ENCODE measurements at places on chromosomes 4 and X. TPM values are rescaled to one million over a fixed set of nuclear protein-coding genes. Genes with fewer than 3 reads are reported as not detected.

DNA sequence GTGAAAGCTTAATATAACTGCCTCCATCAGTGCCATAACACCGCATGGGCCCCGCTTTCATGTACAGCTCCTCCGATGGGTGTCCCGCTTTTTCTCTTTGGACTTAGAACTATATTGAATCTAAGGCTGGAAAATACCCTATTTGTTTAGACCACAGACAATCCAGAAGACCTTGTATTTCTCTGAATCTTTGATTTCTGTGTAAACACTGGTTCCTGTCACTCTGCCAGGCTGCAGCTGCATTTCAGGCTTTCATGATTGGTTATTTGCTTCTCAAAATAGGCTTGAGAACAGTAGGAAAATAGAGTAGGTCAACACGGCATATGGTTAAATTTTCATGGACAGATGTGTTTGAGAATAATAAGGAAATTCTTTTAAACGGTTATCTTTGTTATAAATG is 80.0 kb downstream of the NWD2 start:
- DNase-seq = no peak

ARSD gene
- 16.0 TPM for total RNA-seq

GRCh38 chr4:171025343-171025742 is 787.9 kb upstream of the GALNTL6 start:
- no peak for DNase-seq

DNA sequence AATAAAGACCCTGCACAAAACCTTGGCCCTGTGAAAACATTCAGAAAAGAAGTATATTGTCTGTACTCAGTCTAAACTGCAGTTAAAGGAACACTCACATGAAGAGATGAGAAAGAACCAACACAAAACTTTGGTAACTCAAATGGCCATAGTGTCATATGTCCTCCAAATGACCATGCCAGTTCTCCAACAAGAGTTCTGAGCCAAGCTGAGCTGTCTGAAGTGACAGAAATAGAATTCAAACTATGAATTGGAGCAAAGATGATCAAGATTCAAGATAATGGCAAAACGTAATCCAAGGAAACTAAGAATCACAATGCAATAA is 739.3 kb upstream of the NDST4 start:
- no peak for DNase-seq

GRCh38 chr4:72994670-72995069 is 74.8 kb downstream of the COX18 start:
- no peak for DNase-seq

- DNase-seq = no peak
Measured at GRCh38 chrX:105765691-105766090, 56.6 kb upstream of the NRK start.

- DNase-seq = no peak
Measured at GRCh38 chrX:118038614-118039365, 77.8 kb downstream of the KLHL13 start.

- DNase-seq = no peak
Measured at GRCh38 chr4:82748810-82749470, 49.7 kb downstream of the SCD5 start.

WDFY3 gene
- total RNA-seq = 179 TPM

CXCL1 gene
- total RNA-seq = 1.9 TPM

IGSF1 gene
- total RNA-seq = 9.3 TPM

DNA sequence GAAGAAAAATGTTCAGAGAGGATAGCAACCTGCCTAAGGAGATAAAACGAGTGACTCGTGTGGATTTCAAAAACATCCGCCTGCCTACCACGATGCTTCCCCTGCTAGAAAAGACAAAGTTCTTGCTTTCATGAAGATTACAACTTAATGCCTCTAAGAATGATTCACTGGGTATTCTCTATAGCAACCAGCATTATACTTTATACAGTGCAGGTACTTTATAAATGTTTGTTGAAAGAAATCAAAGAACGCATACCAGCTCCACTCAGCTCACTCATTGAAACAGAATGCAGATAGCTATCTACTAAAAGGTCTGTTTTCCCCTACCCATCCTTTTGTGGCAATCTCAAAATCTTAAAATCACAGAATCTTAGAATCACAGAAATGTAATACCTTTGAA is 33.7 kb downstream of the GASK1B start:
- no peak for DNase-seq

GRIPAP1 gene
- total RNA-seq = 30.0 TPM

HSFX2 gene
- total RNA-seq = 1.2 TPM

DNA sequence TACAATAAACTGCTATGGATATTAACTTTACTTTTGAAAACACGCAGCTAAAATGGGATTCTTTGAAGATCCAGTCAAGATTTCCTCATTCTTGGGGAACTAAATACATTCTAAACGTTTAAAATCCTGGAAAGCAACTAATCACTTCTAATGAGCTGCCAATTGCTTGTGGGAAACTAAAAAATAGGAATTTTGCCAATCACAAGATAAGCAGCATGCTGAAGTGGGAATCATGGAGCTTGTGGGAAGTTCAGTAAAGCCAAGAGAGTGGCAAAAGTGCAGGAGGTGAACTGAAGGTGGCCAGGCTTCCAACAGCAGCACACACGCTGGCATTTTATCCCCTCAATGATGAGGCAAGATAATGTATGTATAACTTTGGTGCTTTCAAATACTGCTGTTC is 133.0 kb downstream of the GPC3 start:
- DNase-seq = no peak

DNA sequence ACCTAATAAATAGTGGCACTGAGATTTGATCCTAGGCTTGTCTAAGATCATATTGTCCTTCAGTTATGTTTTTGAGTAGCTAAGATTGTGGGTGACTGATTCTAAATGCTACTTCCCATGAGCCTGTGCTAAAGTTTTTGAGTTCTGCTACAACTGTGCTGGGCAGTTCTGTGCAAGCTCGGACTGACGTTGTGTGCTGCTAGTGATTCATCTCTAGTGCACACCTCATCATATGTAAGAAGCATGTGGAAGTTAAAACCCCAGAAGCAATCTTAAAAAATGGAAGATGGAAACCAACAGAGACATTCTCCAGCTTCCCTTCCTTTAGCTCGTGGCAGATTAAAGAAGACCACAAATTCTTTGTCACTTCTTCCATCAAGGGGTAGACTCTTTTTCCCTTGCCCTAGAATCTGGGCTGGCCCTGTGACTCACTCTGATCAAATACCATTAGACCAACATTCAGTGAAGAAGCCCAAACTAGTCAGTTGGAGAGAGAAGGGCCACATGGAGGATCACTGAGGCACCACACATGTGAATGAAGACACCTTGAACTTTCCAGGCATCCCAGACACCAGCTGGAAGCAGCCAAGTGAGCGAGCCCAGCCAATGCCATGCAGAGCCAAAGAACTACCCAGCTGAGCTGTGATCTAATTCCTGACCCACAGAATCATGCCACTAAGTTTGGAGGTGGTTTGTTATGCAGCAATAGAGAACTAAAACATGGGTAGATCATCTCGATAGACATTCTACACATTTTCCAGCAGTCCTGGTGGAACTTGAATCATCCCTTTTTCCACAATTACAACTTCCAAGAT is 16.8 kb downstream of the ARHGAP6 start:
- no peak for DNase-seq

ATP2B3 gene
- total RNA-seq = 14.8 TPM

GRCh38 chr4:144715230-144715629 is 69.3 kb downstream of the HHIP start:
- DNase-seq = no peak

DNA sequence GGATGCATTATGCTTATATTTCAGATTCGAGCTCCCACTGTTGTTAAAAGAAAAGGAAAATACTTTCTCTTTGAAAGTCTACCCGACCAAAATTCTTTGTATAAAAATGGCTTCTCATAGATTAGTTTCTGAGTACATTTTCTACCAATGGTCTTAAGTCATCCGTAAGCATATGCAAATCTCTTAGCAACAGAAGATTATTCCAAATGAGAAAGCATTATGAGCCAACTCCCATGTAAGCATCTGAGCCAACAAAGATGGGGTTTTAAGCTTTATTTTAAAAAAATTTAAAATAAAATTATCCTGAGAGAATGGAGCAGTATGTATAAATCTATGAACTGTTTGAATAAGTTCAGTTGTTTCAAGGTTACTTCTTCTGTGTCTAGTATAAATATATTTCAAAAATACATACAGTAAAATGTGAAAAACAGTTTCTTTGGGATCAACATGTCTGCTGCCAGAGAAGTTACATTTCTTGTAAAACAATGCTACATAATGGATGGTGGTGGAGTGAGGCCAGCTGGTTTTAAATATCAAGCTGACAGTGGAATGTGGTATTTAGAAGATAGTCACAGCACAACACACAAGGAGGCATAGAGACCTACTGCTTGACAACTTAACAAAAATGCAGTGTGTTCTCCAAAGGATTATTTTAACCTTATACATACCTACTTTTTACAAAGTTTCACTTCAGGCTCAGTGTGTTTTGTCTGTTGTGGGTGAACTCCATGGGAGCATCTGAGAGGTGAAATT is 199.5 kb upstream of the DIPK2B start:
- no peak for DNase-seq

SLC10A7 gene
- total RNA-seq = 25.6 TPM

- DNase-seq = no peak
Measured at GRCh38 chr4:151931563-151931962, 170.8 kb upstream of the GATB start.

- no peak for DNase-seq
Measured at GRCh38 chr4:98179951-98180350, 36.7 kb upstream of the STPG2 start.

C4orf51 gene
- total RNA-seq = not detected

DNA sequence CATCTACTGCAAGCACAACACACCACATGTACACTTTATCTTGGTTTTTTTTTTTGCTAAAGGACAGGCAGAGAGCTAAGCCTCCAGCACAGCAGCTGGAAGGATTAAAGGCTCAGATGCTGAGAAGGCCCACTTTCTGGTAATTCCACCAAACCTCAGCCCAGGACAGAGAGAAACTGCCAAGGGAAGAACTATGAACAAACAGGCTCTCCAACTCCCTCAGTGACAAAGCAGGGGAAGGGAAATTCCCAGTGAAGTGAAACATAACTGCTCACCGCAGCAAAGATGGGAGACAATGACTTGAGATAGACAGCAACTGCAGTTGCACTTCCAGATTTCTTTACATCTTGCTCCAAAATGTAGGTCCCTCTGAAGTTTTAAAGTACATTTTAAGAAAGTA is 4.8 kb downstream of the PROM1 start:
- no peak for DNase-seq

GAGE12J gene
- total RNA-seq = not detected

GRCh38 chr4:99945718-99946355 is 581 bp downstream of the DNAJB14 start:
- peak; percentile 29 for DNase-seq

DNA sequence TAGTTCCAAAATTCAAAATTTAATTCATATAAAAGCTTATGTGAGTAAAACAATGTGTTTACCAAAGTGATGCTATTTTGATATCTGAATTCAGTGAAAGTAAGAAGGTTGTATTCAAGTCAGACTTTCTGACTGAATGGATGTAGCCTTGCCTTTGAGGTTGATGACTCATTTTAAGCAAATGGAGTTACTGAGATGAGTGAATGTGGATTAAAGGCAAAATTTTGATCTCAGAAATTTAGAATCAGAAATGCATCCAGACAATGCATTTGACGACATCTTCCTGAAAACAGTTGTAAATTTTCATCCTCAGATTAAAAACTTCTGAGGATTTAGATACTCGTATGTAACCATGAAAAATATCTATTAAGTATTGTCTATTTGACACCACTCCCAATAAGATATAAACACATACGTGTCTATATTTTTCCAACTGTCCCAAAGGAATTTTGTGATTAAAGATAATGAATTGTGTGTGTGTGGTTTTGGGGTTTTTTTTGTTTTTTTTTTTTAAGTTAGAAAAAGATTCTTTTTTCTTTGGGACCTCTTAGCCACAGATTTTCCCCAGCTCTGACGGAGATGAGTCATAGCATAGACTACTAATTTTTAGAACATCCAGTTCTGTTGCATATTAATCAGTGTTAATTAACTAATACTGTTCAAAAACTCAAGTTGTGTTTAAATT is 34.4 kb downstream of the NFKB1 start:
- no peak for DNase-seq

DNA sequence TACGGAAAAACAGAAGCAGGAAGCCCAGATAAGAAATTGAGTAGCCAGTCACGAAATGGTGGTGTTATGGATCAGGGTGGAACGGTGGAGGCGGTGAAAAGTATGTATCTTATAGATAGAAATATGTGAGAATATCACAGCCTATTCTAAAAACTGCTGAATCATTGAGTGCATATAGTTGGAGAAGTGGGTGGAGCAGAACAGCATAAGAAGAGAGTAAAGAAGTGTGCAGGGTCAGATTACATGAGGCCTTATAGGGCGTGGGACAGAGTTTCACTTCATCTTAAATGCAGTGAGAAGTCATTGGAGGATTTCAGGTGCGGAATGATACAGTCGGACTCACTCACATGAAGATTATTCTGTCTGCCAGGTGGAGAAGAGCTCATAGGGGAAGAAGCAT is 293.1 kb downstream of the TRIML1 start:
- no peak for DNase-seq

DMP1 gene
- total RNA-seq = 4.3 TPM

DNA sequence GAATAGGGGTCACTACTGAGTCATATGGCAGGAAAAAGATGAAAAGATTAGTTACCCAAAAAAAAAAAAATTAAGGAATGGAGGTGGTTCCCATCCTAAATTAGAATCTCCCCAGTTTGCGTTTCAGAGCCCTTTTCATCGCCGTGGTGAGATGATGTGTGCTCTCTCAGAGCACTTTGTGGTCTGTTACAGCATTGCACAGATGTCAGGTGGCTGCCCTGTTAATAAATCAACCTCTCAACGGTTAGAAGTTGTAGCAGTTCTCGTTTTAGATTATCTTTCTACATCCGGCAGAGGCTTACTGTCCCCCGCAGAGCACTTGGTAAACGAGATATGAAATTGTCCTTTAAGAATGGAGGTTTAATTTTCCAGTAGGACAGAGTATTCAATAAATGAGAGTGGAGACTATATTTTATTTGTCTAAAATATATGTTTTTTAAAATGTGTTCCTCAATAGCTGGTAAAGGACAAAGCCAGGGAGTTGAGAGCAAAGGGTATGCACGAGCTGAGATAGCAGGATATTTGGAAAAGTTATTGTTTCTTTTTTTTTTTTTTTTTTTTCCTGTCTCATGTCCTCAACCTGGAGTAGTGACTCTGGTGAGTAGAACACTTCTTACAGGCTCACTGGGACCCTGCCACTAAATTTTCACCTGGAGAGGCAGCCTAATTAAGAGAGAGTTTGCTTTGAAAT is 26.9 kb downstream of the AFF1 start:
- DNase-seq = no peak

GRCh38 chrX:154352012-154352401 is 22.4 kb downstream of the FLNA start:
- DNase-seq = no peak

GRCh38 chr4:76751612-76752343 is 146.2 kb downstream of the SOWAHB start:
- DNase-seq = no peak

- no peak for DNase-seq
Measured at GRCh38 chrX:134364711-134365110, 95.3 kb upstream of the HPRT1 start.

CXCL5 gene
- 0.33 TPM for total RNA-seq

DNA sequence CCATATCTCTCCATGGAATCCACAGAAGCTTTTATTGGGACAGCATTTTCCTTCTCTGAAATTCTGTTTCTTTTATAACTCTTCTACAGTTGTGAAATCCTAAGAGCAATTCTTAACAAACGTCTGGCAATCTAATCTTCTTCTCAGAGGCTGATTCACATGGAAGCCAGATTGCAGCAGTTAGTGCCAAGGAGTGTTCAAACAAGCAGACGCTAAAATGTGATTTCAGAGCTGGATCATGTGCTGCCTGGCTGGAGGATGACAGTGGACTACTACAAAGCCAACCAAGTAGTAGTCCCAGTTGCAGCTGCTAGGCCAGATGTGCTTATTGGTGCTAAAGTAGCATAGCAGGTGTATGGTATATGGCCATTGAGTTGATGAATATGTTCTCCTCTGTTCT is 27.7 kb upstream of the GLRB start:
- peak; percentile 81 for DNase-seq
